AG08395 (cell line): ENCODE measurements at places on chromosomes 5 and 9.
A peak's percentile ranks its signal among the peaks of the same experiment; 100 is the strongest.

- DNase-seq = no peak
Measured at GRCh38 chr5:142797420-142797819, 27.2 kb downstream of the ARHGAP26 start.

- DNase-seq = peak; percentile 73
Measured at GRCh38 chr9:114911167-114911821, 19.1 kb downstream of the TNFSF8 start.

- no peak for DNase-seq
Measured at GRCh38 chr5:1304033-1304432, 9.2 kb upstream of the TERT start.

- no peak for DNase-seq
Measured at GRCh38 chr5:74070766-74071165, 444.8 kb downstream of the ARHGEF28 start.

DNA sequence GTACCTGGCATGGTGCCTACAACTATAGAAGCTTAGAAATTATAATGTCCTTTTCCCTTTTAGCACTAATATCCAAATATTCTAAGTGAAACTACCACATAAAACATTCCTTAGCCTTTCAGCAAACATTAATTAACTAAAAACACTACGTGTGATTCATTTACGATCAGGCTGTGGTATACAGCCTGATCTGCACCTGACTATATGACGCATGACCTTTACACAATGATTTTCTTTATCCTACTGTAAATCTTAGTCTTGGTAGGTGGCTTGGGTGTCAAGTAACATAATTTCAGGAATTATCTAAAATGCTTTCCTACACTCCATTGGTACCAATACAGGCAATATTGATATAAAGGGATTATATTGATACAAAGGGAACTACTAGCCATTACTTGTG is 686.7 kb downstream of the DTWD2 start:
- DNase-seq = no peak

GRCh38 chr9:100084734-100085133 is 14.1 kb downstream of the ERP44 start:
- DNase-seq = no peak

GRCh38 chr5:123535648-123536047 is 23.7 kb downstream of the CSNK1G3 start:
- no peak for DNase-seq

- no peak for DNase-seq
Measured at GRCh38 chr9:122364117-122364782, 6.6 kb upstream of the PTGS1 start.

GRCh38 chr9:93549611-93550010 is 26.8 kb upstream of the PHF2 start:
- no peak for DNase-seq

DNA sequence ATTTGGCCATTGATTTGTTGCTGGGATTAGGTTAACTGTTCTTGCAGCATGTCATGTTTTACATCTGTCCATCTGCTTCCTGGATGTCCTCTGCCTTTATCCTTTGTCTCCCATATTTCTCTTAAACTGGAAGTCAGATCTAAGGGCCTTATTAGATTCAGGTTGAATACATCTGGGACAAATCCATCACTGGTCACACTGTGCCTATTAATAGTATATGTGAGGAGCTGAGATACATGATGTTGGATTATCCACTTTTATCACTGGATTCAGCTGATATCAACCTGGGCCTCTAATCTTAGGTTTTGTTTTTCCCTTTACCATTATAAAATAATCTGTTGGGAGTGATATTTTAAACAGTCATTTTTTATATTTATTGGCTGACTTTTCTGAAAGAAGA is 41.8 kb upstream of the ROPN1L start:
- DNase-seq = no peak

GRCh38 chr9:136936645-136937170 is 7.8 kb downstream of the FBXW5 start:
- DNase-seq = no peak
